ENCODE measurements at places on chromosomes 11 and 22.

- DNase-seq = no peak
Measured at GRCh38 chr11:102201776-102202175, 91.5 kb downstream of the YAP1 start.

DNA sequence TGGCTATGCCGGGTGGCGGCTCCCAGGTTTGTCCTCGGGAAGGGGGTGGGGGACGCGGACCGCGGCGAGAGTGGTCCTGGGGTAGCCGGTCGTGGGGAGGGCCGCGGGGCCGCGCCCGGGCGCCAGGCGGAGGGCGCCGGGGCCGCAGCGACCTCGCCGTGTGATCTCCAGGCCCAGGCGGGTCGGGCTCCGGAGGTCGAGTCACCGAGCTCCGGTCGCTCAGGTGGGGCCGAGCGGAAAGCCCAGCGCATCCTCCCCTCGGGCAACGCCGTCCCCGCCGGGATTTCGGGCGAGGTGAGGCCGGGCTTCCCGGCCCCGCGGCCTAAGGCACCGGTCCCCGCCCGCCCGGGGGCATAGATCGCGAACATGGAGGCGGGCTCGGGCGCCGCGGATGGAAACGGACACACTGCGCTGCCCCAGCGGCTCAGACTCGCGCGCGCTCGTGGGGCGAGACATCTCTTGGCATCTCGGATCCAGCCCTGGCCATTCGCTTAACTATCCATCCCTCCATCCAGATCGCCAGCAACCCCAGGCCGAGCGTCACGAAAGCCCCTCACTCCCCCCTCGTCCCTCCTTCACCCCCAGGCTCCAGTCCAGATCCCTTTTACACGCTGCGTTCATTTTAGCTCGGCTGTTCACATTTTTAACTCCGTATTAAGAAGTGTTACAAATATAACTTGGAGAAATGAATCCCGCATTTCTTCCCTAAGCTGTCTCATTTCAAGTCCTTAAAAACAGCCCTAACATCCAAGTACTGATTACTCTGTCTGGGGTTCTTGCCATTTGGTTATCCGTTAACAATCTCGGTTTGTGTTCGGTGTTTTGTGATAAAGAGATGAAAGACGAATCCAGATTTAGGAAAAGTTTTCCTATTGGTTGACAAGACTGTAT lies 460 bp downstream of the ZC3H12C start:
- DNase-seq = peak; percentile 68

DNA sequence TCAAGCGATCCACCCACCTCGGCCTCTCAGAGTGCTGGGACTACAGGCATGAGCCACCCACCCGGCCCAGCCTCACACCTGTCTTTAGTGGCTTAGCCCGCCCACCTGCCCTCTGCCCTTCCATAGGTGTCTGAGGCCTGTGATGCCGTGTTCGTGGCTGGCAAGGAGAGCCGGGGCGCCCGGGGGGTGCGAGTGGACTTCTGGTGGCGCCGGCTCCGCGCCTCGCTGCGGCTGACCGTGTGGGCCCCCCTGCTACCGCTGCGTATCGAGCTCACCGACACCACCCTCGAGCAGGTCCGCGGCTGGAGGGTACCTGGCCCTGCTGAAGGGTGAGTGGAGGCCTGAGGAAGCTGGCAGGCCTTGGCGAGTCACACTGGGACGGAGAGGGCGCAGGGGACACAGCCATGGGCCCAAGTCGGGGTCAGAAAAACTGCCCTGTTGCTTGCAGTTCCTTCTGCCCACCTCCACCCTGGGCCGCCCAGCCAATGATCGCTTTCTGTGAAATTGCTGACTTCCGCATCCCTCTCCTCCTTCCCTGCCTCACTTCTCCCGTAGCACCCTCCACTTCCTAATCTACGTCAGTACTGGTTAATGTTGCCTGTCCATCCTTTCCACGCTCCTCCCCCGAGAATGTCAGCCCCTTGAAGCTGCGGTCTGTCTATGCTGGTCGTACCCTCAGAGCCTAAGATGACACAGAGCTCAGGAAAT lies 9.3 kb downstream of the TMEM132A start:
- DNase-seq = no peak

- DNase-seq = peak; percentile 51
Measured at GRCh38 chr22:46764140-46764680, 1.8 kb downstream of the TBC1D22A start.

GRCh38 chr11:14518820-14519219 lies 1.4 kb downstream of the PSMA1 start:
- DNase-seq = no peak

- no peak for DNase-seq
Measured at GRCh38 chr22:39999144-39999757, 4.5 kb downstream of the FAM83F start.

GRCh38 chr22:44340271-44341239 lies 27.8 kb upstream of the SHISAL1 start:
- no peak for DNase-seq

DNA sequence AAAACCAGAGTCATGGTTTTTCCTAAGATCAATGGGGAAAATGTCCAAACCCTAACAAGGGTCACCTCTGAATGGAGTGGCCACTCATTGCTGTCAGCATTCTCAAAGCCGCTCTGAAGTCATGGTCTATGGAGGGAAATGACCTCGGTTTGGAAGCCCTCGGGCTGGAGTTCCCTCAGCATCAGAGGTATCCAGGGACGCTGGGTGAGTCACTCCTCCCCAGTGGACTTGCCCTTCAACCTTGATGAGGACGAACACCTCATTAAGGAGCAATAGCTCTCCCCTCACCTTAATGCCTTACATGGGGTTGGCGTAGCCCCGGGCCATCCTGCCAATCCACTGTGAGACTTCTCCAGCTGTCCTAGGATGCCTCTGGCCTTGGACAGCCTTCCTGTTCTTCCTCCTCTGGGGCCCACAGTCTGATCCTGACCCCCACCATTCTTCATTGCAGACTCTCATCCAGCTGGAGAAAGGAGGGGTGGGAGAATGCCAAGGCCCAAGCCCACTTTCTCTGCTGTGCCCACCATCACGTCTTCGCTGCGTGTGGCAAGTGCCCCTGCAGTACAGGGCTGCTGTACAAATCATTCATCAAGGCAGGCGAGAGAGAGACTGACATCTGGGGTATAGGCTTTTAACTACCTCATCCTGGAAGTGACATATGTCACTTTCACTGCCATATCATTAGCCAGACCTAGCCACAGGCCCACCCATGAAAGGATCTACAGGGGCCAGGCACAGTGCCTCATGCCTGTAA lies 25.4 kb upstream of the MYH9 start:
- DNase-seq = no peak

DNA sequence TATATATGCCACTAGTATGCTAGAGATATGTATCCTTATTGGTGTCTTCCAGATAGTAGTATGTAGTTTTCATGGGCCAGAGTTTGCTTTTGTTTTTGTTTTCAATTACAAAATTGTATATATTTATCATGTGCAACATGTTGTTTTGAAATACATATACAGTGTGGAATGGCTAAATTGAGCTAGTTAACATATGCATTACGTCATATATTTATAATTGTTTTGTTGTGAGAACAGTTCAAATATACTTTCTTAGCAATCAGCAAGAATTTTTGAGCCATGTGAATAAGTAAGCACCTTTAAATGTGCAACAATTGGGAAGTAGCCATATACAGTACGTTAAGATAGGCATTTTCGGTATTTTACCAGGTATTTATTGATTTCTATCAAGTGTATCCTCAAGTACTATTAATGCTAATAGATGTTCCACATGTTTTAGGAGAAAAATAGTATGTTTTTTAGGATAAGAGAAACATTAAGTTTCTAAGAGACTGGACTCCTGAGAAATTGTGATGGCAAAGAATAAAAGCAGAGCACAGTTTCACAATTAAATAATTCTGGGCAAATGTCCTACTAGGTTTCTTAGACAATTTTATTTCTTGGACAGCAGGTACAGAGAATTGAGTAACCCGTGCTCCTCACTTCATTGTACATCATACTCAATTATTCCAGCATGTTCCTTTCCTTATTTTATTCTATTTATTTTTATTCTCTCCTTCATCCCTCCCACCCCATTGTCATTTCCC lies 60.5 kb upstream of the SLC5A12 start:
- no peak for DNase-seq

DNA sequence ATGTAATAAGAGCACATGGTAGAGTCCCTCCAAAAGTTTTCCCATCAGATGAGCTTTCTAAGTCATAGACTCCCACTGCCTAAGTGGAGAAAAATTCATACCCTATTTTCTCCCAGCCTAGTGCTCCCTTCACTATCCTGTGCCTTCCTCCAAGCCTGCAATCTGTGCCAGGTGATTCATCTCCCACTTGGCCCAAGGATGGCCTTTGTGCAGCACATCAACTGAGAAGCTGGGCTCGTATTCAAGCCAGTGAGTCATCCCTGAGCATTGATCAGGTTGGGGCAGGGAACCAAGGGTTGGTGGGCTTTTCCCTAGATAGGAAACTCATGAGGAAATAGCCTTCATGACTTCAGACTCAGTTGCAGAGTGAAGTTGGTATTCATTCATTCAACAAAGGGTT lies 64.6 kb downstream of the PANX1 start:
- no peak for DNase-seq

- DNase-seq = no peak
Measured at GRCh38 chr22:24393012-24393559, 34.3 kb upstream of the ADORA2A start.

GRCh38 chr22:42397332-42398249 lies 34.6 kb downstream of the NFAM1 start:
- DNase-seq = peak; percentile 94

- no peak for DNase-seq
Measured at GRCh38 chr11:130731401-130731800, 184.9 kb downstream of the SNX19 start.

DNA sequence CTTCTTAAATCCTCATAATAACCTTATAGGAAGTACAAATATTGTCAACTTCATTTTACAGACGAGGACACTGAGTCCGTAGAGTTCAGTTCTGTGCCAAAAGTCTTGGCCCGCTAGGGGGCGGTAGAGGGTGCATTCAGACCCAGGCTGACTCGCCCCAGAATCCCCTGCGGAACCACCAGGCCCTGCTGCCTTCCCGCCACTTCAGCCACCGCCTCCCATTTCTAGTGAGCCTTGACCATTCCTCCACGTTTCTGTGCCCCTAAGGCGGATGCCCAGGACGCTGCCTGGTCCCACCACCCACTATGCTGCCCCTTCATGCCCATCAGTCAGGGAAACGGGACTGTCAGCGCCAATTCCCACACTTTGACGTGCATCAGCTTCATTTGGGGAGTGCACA lies 19.1 kb downstream of the SYT13 start:
- peak; percentile 9 for DNase-seq

- no peak for DNase-seq
Measured at GRCh38 chr22:21754523-21754922, 18.9 kb upstream of the YPEL1 start.

DNA sequence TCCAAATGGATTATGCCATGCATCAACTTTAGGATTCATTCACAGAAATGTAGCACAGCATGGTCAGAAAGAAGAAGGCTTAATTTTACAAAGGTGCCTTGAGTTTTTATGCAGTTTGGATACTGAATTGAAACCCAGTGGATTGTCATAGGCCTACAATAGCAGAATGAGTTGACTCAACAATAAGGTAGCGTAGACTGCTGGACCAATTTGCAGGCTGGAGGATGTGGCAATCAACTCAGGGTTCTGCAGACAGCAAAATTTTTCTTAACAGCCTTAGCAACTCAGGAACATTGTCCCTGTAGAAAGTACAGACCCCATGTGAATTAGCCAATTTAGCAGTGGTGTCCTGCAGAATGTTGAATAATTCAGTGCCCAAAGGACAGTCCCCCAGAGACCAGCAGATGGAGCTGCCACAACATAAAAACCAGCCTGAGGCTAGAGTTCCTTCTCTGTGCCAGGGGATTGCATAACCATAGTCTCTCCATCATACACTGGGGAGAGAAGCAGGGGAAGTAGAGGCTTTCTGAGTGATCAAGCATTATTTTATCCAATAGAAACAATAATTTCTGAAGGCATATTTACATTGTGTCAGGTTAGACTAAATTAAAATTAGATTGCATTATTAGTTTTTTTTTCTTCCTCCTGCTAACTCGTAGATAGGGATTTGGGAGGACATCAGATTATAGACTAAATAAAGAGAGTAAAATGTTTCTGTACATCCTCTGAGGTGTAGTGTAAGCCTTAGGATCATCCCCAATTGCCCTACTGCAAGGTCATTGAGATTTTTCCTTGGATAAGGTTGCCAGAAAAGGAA lies 20.3 kb upstream of the MRPL17 start:
- DNase-seq = peak; percentile 89

GRCh38 chr22:44023404-44024287 lies 456 bp upstream of the PARVB start:
- peak; percentile 67 for DNase-seq

DNA sequence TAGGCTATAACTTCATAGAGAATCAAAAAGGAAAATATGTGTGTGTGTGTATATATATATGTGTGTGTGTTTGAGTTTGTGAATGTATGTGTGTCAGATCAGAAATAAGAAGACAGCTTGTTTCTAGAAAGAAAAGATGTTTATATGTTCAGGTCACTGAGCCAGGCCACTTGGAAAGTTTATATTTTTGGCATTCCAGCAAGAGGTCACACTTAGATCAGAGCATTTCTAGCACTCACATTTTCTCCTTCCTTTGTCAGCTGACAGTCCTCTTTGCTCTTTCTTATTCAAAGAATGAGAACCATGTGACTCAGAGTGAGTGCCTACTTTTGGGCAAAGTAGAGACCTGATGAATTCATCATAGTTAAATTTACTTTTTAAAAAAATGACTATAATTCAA lies 22.9 kb downstream of the RAB38 start:
- DNase-seq = no peak

DNA sequence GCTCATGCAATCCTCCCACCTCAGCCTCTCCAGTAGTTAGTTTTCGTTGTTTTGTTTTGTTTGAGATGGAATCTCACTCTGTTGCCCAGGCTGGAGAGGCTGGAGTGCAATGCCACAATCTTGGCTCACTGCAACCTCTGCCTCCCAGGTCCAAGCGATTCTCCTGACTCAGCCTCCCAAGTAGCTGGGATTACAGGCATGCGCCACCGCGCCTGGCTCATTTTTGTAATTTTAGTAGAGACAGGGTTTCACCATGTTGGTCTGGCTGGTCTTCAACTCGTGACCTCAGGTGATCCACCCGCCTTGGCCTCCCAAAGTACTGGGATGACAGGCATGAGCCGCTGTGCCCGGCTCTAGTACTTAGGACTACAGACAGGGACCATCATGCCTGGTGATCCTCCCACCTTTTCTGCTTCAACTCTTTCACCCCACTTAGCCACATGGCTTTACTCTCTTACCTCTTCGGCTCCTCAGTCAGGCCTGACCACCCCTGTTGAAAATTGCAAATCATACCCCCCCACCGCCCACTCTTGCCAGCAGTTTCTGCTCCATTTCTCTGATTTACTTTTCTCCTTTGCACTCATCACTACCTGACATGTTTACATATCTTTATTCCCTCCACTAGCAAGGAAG lies 157.1 kb upstream of the GRK3 start:
- no peak for DNase-seq

DNA sequence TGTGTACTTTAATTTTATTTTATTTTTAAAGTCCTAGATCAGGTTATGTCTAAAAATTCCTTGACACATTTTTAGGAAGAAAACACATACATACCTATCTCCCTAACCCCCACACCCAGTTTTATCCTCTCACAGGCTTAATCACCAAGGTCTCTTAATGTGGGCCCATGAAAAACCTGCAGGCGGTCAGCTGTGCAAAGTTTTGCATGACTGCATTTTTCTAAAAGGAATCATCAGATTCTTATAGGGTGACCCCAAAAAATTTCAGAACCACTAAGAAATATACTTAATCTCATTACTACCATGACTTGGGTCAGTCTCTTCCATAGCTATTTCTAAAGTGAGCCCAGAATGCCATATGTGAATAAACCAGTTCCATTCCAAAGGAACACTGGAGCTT lies 19.8 kb downstream of the SAA1 start:
- no peak for DNase-seq

GRCh38 chr11:95156916-95157541 lies 67.4 kb downstream of the ENDOD1 start:
- no peak for DNase-seq
